ENCODE measurements at places on chromosomes 2 and 18.

GRCh38 chr2:83115606-83116005, 1343.5 kb downstream of the SUCLG1 start:
- DNase-seq, result no peak
- H3K4me1 ChIP-seq, result no peaks in the 10 kb centered on the region
- no peak overlapping the region for H3K4me3 ChIP-seq
- H3K36me3 ChIP-seq, result no peaks in the 10 kb centered on the region
- no peaks in the 10 kb centered on the region for H3K27me3 ChIP-seq

- H3K36me3 ChIP-seq, result no peaks in the 10 kb centered on the region
- H3K4me1 ChIP-seq, result no peaks in the 10 kb centered on the region
- H3K27ac ChIP-seq, result no peak overlapping the region
These were observed 9.7 kb downstream of the GREB1 start for GRCh38 chr2:11543337-11544216.

DNA sequence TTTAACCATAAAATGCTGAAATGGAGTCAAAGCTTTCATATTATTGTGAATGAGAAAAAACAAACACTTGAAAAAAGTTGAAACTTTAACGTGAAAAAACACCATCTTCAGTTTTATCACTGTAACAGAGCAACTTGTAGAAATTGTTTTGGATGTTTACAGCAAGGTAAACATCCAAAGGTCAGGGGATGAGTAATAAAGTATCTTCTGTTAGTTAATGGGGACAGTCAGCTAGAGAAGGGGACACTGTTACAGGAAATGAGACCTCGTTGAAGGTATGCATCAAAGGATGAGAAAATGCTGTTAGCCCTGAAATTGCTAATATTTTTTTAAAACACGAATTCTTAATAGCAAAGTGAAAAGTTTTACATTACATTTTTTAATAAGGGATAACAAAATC, 2.9 kb downstream of the RHBDD1 start:
- no peaks in the 10 kb centered on the region for H3K27me3 ChIP-seq
- no peak overlapping the region for H3K4me3 ChIP-seq
- no peaks in the 10 kb centered on the region for H3K36me3 ChIP-seq
- DNase-seq, result no peak
- peaks cover 30% of the 10 kb centered on the region for H3K4me1 ChIP-seq
- H3K27ac ChIP-seq, result no peak overlapping the region

GRCh38 chr2:216569765-216570164, 63.5 kb upstream of the IGFBP2 start:
- H3K27ac ChIP-seq, result no peak overlapping the region
- H3K36me3 ChIP-seq, result no peaks in the 10 kb centered on the region
- H3K4me3 ChIP-seq, result no peak overlapping the region
- no peak for DNase-seq
- peaks cover 27% of the 10 kb centered on the region for H3K4me1 ChIP-seq

- DNase-seq, result no peak
- no peak overlapping the region for H3K4me3 ChIP-seq
- no peaks in the 10 kb centered on the region for H3K27me3 ChIP-seq
- H3K36me3 ChIP-seq, result no peaks in the 10 kb centered on the region
These were observed 87.3 kb upstream of the TLK1 start for GRCh38 chr2:171247741-171248662.

- no peaks in the 10 kb centered on the region for H3K4me1 ChIP-seq
- no peaks in the 10 kb centered on the region for H3K27me3 ChIP-seq
- no peaks in the 10 kb centered on the region for H3K36me3 ChIP-seq
- H3K4me3 ChIP-seq, result no peak overlapping the region
- DNase-seq, result no peak
These were observed 249.0 kb downstream of the LPIN1 start for GRCh38 chr2:11995456-11995855.

DNA sequence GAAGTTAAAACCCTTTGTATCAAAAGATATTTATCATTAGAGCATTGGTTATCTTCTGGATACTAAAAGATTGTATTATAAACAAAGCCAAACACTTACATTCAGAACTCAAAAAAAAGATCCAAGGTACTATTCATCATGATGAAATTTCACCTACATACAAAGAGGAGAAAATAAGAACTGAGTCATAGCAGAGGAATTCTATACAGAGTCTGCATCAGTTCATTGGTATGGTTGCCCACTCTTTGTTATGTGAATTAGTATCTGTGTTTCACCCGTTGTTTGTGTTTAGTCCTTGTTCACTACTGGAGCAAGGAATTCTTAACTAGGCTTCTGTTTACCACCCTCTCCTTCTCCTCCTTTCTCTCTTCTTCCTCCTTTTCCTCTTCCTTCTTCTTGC, 157.9 kb downstream of the LNPK start:
- no peaks in the 10 kb centered on the region for H3K4me1 ChIP-seq
- no peak for DNase-seq
- H3K27me3 ChIP-seq, result no peaks in the 10 kb centered on the region
- no peak overlapping the region for H3K27ac ChIP-seq

GRCh38 chr2:30504731-30505130, 57.7 kb downstream of the LCLAT1 start:
- no peak overlapping the region for H3K4me3 ChIP-seq
- H3K27ac ChIP-seq, result no peak overlapping the region
- H3K27me3 ChIP-seq, result no peaks in the 10 kb centered on the region
- DNase-seq, result no peak

DNA sequence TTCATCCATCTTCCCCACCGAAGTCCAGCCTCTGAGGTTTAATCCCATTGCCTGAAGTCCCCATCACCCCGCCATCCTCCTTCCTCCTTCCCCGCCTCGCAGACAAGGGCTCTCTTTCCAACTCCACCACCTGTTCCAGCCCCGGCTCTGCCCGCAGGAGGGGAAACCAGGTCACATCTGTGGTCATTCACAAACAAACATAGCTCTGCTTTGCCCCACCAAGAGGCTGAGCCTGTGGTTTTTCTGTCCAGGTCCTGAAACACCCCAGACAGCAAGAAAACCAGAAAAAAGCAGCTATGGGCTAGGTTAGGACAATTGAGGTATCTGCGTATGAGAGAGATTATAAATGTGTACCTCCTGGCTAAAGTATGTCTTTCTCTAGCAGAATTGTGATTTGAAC, 144.7 kb downstream of the GLI2 start:
- H3K36me3 ChIP-seq, result no peaks in the 10 kb centered on the region
- H3K27ac ChIP-seq, result no peak overlapping the region
- no peak for DNase-seq
- H3K4me1 ChIP-seq, result no peaks in the 10 kb centered on the region

- H3K4me3 ChIP-seq, result no peak overlapping the region
- H3K4me1 ChIP-seq, result no peaks in the 10 kb centered on the region
- no peaks in the 10 kb centered on the region for H3K27me3 ChIP-seq
- H3K27ac ChIP-seq, result no peak overlapping the region
These were observed 27.2 kb downstream of the EDAR start for GRCh38 chr2:108961796-108962195.

GRCh38 chr2:158174495-158174894, 72.8 kb downstream of the UPP2 start:
- H3K27ac ChIP-seq, result no peak overlapping the region
- H3K36me3 ChIP-seq, result no peaks in the 10 kb centered on the region
- no peak for DNase-seq
- H3K27me3 ChIP-seq, result no peaks in the 10 kb centered on the region
- no peak overlapping the region for H3K4me3 ChIP-seq

GRCh38 chr2:7121851-7122250, 204.6 kb downstream of the RNF144A start:
- H3K36me3 ChIP-seq, result no peaks in the 10 kb centered on the region
- H3K4me3 ChIP-seq, result no peak overlapping the region
- no peak for DNase-seq

DNA sequence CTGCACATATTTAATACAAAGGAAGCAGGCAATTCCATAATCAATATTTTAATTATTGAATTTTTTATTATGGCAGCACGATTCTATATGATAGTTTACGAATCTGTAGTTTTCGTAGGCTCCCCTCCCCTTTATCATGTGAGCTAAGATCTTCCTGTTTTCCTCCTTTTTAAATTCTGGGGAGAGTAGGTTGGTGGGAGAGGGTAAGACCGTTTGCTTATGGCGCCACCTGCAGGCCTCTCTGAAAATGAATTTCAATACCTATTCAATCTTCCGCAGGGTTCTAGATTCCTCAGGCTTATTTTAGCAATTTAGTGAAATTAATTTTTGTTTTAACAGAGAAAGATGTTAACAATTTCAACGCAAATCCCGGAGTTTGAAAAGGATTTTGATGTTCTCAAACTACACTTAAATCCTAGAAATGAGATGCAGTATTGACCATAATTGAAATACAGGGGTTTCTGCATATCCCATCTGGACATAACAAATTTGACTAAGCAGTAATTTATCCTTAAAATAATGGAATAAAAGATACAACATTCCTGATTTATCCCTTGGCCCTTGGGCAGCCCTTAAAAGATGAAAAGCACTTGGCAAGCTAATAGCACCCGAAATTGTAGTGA, 12.8 kb upstream of the GBX2 start:
- peaks cover 4% of the 10 kb centered on the region for H3K4me1 ChIP-seq
- no peak for DNase-seq
- H3K36me3 ChIP-seq, result no peaks in the 10 kb centered on the region

- H3K4me3 ChIP-seq, result no peak overlapping the region
- no peaks in the 10 kb centered on the region for H3K36me3 ChIP-seq
These were observed 34.2 kb upstream of the PRLH start for GRCh38 chr2:237532160-237532559.

- H3K4me3 ChIP-seq, result no peak overlapping the region
- H3K36me3 ChIP-seq, result peaks cover 49% of the 10 kb centered on the region
- DNase-seq, result no peak
- no peaks in the 10 kb centered on the region for H3K4me1 ChIP-seq
- no peak overlapping the region for H3K27ac ChIP-seq
These were observed 34.7 kb downstream of the FAM228A start for GRCh38 chr2:24209389-24210105.

DNA sequence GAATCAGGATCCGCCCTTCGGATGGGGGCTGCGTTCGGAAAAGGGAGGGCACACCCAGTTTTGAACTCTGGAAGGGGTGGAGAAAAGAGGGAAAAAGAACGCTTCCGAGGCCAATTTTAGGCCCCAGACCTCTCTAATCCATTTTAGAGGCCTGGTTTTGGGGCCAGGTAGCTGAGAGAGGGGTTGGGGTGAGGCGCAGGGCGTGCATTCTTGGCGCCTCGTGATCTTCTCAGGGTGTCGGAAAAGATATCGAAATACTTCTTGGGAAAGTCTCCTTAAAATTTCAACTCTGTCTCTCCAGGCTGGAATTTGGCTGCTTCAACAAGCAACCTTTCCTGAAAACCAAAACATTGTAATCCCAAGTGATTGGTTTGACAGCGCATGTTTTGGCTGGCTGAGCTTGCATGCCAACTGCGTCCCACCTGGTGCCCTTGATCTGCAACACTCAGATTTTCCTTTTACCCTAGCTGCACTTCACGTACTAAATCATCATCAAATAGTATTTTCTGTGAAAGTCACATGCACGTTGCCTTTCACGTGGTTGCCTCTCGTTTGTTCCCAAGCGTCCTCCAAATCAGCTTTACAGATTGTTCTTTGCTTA, 864 bp upstream of the XPO1 start:
- peak overlapping the region; percentile 91 for H3K27ac ChIP-seq
- no peak for DNase-seq
- H3K4me3 ChIP-seq, result peak overlapping the region; percentile 81
- H3K4me1 ChIP-seq, result peaks cover 25% of the 10 kb centered on the region

GRCh38 chr2:86342488-86342887, 5.1 kb upstream of the REEP1 start:
- H3K36me3 ChIP-seq, result no peaks in the 10 kb centered on the region
- no peak overlapping the region for H3K4me3 ChIP-seq
- H3K27ac ChIP-seq, result no peak overlapping the region
- H3K4me1 ChIP-seq, result no peaks in the 10 kb centered on the region
- no peaks in the 10 kb centered on the region for H3K27me3 ChIP-seq
- no peak for DNase-seq

GRCh38 chr2:12452185-12452584, 264.6 kb upstream of the TRIB2 start:
- no peaks in the 10 kb centered on the region for H3K27me3 ChIP-seq
- peaks cover 11% of the 10 kb centered on the region for H3K4me1 ChIP-seq
- H3K36me3 ChIP-seq, result no peaks in the 10 kb centered on the region
- DNase-seq, result no peak
- peak overlapping the region; percentile 40 for H3K4me3 ChIP-seq

DNA sequence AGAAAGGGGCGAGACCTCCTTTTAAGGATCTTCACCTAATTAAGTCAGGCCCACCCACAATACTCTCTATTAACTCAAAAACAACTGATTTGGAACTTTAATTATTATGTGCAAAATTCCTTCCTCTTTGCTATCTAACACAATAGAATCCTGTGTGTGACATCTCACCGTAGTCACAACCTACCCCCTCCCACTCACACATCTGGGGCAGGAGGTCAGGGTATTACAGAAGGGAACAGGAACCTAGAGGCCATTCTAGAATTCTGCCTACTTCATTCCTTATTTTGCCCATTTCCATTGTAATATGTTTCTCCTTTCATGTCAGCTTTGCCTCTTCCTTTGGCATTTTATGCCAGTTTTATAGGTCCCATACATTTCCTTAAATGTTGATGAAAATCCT, 829.3 kb upstream of the ID2 start:
- H3K36me3 ChIP-seq, result no peaks in the 10 kb centered on the region
- no peaks in the 10 kb centered on the region for H3K4me1 ChIP-seq
- H3K4me3 ChIP-seq, result no peak overlapping the region
- no peak overlapping the region for H3K27ac ChIP-seq
- DNase-seq, result no peak

GRCh38 chr18:22276334-22276713, 106.9 kb downstream of the GATA6 start:
- no peak overlapping the region for H3K27ac ChIP-seq
- no peak overlapping the region for H3K4me3 ChIP-seq
- no peaks in the 10 kb centered on the region for H3K36me3 ChIP-seq

DNA sequence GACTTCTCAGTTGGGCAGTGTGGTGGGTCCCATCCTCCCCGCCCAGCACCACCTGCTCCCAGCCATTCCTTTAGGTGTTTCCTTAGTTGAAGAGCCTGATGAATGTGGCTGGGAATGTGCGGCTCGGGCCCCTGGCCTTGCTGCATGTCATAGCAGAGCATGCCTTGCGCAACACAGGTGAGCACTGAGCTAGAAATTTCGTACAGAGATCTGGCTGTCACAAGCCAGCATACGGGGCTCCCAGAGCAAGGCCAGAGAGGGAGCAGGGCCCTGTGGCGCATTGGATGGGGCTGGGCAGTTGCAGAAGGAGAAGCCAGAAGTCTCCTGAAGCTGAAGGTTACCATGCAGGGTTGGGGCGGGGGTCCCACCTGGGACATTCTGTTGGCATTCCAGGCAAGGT, 129.7 kb downstream of the WDSUB1 start:
- no peak overlapping the region for H3K4me3 ChIP-seq
- no peaks in the 10 kb centered on the region for H3K4me1 ChIP-seq
- no peak for DNase-seq
- peaks cover 11% of the 10 kb centered on the region for H3K36me3 ChIP-seq
- H3K27ac ChIP-seq, result no peak overlapping the region

DNA sequence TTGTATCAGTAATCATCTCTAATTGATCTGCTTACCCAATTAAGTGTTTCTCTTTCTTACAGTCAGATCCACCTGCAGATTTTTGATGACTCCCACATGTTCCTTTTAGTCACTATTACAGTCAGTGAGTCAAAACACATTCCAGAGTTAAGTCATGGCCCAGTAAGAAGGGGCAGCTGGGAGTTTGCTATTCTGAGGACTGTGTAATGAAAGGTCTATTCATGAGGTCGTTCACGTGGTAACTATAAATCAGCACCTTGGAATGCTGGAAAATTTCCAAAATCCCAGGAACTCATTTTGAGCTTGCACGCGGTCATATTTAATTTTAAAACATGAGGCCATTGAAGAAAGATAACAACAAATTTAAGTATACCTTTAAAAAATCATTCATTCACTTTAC, 252.5 kb downstream of the XIRP2 start:
- H3K27ac ChIP-seq, result no peak overlapping the region
- peaks cover 3% of the 10 kb centered on the region for H3K4me1 ChIP-seq
- H3K4me3 ChIP-seq, result no peak overlapping the region
- peak; percentile 34 for DNase-seq
